D341Med (cell line): ENCODE measurements at places on chromosomes 2 and 18.

DNA sequence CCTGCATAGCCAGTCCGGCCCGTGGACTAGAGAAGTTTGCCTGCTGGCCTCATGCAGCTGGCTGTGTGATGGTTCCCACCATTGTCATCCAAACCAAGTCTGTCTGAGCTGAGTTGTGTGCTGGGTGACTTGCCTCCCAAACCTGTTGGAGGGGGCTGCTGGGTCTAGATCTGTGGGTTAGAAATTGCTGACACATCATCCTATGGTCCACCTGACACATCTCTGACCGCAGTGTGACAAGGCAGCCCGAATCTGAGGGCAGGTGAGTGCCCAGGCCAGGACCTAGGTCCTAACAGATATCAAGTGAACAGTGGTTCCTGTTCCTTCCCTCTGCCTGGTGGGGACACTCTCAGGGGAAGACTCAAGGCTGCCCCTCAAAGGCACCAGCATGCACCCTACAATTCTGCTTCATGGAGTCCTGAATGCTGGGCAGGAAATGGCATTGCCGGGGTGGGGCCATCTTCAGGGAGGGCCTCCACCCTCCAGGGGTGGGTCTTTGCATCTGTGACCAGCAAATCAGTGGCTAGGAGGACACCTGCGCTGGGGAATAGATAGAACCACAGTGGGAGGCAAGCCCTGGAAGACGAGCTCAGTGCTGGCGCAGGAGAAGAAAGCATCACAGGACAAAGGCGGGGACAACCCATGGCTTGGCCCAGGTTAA lies 117.9 kb upstream of the ID2 start:
- DNase-seq: no peak

DNA sequence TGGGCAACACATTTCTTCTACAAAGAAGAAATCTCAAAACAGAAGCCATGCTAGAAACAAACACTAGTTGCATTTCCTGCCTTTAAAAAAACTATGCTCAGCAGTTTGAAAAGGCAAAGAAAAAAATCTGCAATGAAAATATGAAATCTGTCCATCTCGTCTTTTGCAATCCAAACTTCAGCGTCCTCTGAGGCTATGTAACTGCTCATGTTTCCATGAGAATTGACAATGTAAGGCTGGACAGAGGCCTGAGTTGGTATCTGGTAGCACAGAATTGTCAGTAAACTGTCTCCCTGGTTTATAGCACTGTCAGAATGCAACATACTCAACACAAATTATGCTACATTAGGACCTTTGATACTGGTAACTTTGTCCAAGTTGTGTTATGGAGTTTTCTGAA lies 429.9 kb downstream of the ARHGAP15 start:
- no peak for DNase-seq

- no peak for DNase-seq
Observed at GRCh38 chr18:42412896-42413295, 457.9 kb downstream of the PIK3C3 start.

- DNase-seq: no peak
Observed at GRCh38 chr18:31241425-31241824, 76.5 kb upstream of the DSG1 start.

- DNase-seq: no peak
Observed at GRCh38 chr2:102662833-102663232, 43.5 kb downstream of the SLC9A2 start.

DNA sequence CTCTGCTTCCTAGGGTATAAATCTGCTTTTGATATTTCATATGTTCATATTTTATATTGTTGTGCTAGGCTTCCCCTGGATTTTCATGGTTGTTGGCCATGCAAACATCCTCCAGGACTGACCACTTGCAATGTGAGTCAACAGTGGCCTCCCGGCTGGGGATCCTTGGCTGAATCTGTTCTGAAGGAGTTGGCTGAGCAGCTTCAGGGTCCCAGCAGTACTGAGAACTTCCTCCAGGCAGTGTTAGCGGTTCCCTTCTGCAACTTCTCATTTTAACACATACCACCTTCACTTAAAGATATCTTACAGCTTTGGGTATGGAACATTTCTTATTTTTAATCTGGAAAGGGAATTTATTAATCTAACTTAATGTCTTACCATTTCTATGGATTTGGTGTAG lies 122.1 kb downstream of the DTNB start:
- DNase-seq: no peak

DNA sequence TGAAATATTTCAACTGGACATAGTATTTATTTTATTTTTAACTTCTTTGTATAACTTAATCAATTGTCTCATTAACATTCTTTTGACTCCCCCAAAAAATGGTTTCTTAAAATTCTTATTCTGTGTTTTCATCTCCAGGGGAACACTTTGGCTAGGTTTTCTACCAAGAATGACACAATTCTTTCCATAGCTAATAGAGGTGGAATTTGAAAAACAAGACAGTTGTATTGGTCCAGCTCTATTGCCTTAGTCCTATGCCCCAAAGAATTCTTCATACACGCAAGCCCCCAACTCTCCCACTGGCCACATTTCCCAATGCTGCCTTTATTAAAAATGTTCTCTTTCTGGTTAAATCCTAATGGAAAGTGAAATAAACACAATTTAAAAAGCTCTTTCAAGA lies 104.7 kb upstream of the PKDCC start:
- DNase-seq: no peak

- no peak for DNase-seq
Observed at GRCh38 chr2:212640428-212640827, 101.8 kb upstream of the ERBB4 start.

DNA sequence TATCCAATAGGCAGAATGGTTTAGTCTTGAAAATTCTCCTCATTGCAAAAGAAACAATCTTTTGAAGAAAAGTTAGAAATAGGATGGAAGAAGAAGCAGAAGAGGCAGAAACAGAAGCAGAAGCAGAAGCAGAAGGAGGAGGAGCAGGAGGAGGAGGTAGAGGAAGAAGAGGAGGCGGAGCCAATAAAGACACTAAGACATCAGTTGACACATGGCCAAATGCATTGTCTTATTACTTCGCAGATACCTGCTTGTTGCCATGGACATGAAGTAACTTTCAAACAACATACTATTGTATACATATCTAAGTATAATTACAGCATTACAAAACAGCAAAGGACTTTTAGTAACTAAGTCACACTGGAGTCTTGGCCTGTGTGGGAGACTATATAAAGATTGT lies 606.3 kb downstream of the METTL4 start:
- DNase-seq: no peak

DNA sequence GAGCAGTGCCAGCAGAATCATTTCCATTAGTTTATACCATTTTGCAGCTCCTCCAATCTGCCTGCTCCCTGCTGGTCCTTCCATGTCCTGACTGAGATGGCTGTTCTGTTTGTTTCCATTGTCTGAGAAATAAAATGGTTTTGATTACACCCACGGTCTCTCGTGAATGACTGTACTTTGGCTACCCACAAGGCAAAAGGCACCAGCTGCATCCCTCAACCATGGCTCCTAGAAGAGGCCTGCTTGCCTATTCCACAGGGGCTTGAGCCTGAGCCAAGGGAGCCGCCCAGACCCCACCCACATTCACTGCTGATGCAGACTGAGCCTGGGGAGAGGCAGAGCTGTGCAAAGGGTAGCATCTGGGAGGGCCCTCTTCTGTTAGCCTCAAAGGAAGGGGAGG lies 31.2 kb downstream of the MARCHF4 start:
- DNase-seq: no peak

DNA sequence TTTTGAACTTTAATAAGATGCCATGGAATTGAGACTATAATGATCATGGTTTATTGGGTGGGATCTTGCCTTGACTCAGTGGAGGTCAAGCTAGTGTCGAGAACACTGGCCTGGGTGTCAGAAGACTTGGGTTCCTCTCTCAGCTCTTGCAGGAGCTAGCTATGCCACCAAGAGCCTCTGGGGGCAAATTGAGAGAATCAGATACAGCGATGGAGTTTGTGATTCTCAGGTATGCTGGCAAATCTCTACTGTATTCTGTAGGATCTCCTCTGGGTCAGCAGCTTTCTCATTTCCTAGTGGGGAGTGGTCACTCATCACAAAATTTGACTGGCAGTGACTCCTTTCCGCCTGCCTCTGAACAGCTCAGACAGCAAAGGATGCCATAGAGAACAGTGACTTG lies 477.0 kb downstream of the RNF144A start:
- DNase-seq: no peak

GRCh38 chr2:148560496-148560895 lies 84.1 kb upstream of the EPC2 start:
- DNase-seq: no peak

- no peak for DNase-seq
Observed at GRCh38 chr2:145751629-145752028, 1231.7 kb upstream of the ZEB2 start.

DNA sequence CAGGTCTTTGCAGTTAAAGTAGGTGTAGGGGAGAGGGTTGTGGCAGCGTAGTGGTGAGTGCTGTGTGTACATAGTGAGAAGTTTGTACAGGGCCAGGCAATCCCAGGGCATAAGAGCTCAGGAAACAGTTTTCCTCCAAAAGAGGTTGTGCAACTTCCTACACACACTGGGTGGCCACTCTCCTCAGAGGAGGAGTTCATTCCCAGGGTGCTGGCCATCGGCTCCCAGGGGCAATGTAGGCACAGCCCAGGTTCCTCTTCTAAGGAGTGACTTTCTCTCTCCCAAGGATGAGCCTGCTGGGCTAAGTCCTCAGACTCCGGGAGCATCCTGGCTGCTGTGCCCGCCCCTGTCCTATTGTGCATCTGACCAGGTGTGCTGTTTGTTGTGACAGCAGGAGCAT lies 3.0 kb downstream of the ACOXL start:
- no peak for DNase-seq

- DNase-seq: no peak
Observed at GRCh38 chr2:141062031-141062430, 1068.8 kb downstream of the LRP1B start.

DNA sequence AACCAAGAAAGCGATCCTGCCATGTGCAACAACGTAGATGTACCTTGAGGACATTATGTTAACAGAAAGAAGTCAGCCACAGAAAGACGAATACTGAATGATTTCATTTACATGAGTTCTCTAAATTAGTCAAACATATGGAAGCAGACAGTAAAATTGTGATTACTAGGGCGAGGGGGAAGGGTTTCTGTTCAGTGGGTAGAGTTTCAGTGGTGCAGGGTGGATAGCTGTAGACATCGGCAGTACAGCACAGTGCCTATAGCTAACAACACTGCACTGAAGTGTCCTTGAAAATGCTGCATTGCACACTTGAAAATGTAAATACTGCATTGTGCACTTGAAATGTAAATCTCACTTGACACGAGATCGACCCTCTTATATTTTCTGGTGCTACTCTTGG lies 275.3 kb downstream of the GALR1 start:
- no peak for DNase-seq

DNA sequence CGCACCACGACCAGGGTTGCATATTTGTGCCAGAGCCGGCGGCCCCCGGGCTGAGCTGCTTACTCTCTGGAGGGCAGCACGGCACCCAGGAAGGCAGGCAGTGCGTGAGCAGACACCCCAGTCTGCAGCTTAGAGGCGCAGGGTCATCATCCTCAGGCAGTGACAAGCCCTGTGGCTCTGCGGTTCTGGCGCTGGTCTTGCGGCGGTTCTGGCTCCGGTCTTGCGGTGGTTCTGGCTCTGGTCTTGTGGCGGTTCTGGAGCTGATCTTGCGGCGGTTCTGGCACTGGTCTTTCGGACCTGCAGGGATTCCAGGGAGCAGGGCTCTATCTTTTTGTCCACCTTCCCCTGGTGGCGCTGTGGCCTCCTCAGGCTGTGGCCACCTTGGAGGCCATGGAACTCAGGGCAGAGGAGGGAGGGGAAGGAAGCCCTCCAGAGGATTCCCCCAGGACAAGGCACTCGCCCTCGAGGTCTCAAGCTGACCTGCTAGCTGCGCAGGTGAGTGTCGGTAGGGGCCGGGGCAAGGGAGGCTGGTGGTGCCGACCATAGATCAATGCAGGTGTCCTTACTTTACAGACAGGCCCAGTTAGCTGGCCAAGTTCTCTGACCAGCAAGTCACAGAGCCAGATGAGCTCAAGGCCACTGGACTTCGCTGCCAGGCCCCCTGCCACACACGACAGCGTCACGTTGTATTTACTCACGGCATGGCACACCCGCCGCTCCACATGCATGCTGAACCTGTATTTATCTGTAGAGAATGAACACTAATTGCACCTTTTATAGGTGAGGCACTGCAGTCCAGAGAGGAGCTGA lies 14.9 kb downstream of the ESPNL start:
- no peak for DNase-seq

GRCh38 chr2:85814802-85815550 lies 61.2 kb downstream of the ATOH8 start:
- DNase-seq: no peak

DNA sequence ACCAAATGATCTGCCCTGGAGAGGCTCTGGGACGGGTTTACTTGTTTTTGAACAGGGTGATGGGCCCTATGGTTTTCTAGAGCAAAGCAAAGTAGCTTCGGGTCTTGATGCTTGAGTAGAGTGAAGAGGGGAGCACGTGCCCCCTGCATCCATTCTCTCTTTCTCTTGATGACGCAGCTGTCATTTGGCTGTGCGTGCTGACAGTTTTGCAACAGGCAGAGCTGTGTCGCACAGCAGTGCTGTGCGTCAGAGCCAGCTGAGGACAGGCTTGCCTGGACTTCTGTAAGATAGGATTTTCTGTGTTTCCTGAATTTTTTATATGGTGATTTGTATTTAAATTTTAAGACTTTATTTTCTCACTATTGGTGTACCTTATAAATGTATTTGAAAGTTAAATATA lies 11.9 kb downstream of the ACKR3 start:
- DNase-seq: no peak

- peak; percentile 76 for DNase-seq
Observed at GRCh38 chr18:69250305-69251151, 150.2 kb upstream of the DOK6 start.

GRCh38 chr18:47420130-47420529 lies 168.7 kb upstream of the SKOR2 start:
- DNase-seq: no peak

- DNase-seq: no peak
Observed at GRCh38 chr2:126885751-126886210, 12.9 kb upstream of the TEX51 start.

DNA sequence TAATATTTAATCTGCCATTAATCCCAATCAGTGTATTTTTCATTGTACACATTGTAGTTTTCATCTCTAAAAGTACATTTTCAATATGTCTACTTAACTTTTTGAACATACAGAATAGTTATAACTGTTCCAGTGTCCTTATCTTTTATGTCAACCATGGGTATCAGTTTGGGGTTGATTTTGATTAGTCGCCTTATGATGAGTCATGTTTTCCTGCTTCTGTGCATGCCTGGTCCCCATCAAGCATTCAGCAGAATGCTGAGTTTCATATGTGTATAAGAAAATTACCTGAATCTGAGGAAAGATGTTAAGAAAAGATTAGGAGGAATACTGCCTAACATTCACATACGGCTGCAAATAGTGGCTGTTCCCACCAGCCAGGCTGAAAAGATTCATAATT lies 17.7 kb downstream of the SPDYA start:
- no peak for DNase-seq

DNA sequence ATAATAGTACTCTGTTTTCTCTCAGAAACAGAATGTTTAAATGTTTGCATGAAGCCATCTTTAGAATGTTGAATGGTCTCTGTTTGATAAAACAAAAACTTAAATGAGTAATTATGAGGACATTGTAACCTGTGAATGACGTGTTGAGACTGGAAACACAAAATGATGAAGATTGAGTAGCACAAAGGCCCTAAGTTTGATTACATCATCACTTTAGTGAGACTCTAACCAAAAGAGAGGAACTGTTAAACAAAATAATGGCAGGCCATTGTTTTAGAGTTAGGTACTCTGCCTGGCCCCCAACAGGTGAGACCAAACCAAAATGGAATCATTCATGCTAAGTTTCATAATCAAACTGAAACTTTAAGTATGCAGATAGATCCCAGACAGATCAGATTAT lies 1561.7 kb upstream of the SLC39A10 start:
- no peak for DNase-seq
